GM23338 (cell line): ENCODE measurements at places on chromosomes 1 and 21.

DNA sequence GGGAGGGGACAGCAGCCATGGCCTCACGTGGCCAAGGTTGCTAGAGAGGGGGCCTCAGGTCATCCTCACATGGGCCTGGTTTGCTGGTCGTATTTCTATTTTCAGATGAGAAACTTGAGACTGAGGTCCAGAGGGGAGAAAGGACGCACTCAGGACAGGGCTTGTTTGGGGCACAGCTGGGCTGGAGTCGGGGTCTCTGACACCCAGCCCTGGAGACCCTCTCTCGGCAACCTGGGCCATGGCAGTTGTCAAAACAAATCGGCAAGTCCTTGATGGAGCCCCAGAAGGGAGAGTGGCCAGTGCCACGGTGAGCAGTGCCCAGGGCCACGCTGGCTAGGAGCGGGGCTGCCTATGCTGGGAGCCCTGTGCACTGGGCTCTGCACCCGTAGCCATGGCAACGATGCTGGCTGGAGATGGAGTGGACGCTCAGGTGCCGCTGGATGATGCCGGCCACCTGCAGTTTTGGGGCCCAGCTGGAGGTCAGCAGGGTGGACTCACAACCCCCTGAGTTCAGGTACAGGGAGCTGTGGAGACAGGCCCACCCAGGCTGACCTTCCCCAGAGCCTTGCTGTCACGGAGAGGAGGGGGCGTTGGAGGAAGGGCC is 11.1 kb downstream of the LRRC3 start:
- DNase-seq = no peak

DNA sequence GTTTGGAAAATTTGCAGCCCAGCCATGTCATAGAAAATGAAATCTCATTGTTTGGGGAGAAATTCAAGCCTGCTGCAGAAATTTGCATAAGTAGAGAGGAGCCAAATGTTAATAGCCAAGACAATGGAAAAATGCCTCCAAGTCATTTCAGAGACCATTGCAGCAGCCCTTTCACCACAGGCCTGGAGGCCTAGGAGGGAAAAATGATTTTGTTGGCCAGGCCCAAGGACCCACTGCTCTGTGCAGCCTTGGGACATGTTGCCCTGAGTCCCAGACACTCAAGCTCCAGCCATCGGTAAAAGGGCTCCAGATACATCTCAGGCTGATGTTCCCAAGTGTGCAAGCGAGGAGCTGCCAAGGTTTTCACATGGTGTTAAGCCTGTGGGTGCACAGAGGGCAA is 1.1 kb downstream of the KRTAP19-2 start:
- no peak for DNase-seq

DNA sequence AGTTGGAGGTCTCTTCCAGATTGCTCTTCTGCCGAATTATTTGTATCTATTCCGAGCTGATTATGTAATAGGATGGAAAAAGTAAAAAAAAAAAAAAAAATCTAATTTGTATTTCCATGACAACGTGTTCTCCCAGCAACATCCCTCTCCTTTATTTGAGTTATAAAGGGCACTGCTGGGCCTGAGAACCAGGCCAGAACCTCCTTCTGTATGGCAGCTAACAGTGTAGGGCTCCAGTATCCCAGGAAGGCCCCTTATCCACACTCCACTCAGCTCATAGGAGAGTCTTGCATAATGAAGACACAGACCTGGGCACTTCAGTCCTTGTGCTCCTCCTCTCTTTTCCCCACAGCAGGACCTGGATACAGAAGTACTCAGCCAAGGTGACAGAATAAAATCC is 3.7 kb upstream of the IPO9 start:
- no peak for DNase-seq

DNA sequence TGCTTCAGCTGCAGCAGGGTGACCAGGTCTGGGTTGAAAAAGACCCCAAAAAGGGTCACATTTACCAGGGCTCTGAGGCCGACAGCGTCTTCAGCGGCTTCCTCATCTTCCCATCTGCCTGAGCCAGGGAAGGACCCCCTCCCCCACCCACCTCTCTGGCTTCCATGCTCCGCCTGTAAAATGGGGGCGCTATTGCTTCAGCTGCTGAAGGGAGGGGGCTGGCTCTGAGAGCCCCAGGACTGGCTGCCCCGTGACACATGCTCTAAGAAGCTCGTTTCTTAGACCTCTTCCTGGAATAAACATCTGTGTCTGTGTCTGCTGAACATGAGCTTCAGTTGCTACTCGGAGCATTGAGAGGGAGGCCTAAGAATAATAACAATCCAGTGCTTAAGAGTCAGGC is 2.9 kb downstream of the C1QA start:
- DNase-seq = peak; percentile 91

DNA sequence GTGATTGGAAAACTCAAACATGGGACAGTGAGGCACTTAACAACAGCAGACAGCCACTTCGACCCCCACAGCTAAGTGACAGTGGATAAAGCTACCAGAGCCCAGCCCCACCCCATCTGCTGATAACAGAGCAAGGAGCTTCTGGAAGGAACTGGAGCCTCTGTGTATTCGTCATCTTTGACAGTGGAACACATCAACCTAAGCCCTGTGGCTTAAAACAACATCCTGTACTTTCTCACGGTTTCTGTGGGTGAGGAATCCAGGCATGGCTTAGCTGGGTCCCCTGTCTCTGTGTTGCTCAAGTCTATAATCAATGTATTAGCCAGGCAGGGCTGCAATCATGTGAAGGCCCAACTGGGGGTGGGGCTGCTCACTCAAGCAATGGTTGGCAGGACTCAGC is 18.4 kb upstream of the SIPA1L2 start:
- DNase-seq = no peak

DNA sequence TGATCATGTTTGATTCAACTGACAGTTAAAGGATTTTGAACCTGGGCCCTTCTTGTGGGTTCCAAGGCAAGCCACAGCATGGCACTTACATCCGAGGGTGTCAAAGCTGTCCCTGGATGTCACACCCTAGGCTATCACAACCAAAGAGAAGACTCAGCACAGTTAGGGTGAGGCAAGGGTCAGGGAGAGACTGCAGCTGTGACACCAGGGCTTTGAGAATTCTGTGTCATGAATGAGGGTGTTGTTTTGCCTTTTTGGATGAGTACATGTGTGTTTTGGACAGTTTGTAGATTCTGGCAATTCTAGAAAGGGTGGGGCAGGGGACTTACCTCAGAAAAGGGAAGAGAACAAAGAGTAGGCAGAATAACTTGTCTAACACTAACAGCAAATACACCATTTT is 37.8 kb upstream of the ZNF326 start:
- DNase-seq = no peak

DNA sequence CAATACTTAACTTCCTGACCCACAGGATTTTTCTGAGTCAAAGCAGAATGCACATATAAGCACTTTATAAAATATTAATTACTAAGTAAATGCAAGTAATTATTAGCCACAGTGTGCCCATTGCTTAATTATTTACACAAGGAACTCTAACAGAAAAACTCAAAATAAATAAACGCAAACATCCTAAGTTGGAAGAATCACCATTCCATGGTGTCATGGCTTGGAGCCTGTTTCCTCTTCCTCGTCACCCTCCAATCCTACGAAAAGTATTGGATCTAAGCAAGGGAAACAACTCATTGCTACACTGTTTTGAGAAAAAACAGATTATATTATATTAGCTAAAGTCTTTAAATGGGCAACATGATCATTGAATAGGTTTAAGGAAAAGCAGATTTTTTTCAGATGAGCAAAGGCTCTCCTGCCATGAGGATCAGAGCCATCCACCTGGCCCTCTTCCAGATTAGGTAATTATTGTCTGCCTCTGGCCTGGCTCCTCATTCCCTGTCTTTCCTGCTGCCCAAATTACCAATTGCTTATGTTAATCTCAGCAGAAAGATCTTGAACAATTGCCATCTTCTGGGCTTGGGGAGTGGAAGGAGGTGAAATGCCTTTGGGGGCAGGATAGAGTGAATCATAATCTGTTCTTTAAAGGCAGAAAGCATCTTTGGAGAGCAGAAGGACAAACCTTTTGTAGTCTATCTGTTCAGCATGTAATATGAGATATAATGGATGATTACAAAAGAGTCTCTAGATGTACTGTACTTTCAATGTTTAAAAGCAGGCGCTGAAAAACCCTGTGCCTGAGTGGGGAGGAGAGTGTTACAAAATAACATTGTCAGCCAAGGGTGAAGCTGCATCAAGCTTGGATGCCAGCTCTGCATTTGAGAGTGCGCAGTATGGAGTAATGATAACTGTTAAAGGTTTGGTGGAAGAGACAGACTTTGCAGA is 121.2 kb downstream of the DUSP10 start:
- no peak for DNase-seq
